Vagina (tissue), 2 donors: ENCODE measurements at places on chromosomes 13 and 19.

DNA sequence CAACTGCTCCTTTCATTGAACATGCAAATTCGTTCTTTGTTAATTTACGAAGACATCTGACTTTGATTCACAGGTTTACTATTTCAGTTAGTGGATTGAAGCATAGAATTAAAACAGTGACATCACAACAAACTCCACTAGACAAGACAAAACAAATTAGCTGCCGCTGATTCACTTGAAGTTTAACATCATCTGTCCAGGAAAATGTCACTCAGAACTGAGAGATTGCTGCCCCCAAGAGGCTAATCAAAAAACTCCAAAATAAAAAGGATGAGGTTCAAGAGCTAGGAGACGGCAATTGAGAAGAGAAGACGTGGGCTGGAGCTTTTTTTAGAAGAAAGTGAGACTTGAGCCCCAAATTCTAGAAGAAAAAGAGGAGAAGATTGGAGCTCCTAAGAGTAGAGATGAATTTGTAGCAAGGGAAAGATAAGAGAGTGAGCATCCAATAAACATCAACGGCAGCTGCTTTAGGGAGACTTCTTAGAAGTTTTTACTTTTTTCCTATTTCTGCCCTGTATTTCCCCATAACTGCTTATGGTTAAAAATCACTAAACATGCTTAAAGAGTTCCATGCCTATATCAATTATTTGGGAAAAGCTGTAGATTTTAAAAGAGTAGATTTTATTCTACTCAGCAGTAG is 40.8 kb upstream of the TPP2 start:
- no peak for DNase-seq

DNA sequence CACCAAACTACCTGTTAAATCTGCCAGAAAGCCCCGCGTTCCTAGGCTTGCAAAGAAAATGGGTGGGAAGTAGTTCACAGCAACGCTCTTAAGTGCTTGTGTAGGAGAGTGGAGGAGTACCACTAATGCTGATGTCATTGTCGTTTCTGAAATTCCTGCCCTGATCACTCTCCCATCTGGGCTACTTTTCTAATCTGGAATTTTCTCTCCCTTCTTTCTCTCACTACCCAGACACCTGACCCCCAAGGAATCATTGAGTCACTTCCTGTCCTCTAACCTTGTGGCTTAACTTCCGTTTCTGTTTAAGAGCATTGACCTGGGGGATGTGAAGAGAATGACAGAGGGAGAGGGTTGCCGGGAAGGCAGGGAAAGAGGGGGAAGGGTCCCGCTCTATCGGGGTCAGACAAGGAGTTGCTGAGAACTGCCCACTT is 98.7 kb downstream of the STARD13 start:
- DNase-seq, result no peak

DNA sequence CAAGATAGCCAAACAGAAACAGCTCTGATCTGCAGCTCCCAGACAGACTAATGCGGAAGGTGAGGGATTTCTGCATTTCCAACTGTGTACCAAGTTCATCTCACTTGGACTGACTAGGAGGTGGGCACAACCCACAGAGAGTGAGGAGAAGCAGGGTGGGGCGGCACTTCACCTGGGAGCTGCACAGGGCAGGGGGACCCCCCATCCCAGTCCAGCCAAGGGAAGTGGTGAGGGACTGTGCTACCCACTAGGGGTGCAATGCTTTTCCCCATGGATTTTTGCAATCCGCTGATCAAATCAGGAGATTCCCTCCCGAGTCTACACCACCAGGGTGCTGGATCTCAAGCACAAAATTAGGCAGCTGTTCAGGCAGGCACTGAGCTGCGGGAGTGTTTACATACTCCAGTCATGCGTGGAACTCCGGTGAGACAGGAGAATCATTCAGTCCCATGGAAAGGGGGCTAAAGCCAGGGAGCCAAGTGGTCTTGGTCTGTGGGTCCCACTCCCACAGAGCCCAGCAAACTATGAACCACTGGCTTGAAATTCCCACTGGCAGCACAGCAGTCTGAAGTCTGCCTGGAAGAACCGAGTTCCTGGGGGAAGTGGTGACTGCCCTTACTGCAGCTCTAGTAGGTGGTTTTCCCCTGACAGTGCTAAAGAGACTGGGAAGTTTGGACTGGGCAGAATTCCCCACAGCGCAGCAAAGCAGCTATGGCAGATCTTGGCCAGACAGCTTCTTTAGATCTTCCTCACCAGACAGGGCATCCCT is 85.1 kb upstream of the UFM1 start:
- no peak for DNase-seq

- no peak for DNase-seq
Observed at GRCh38 chr19:16887353-16888265, 1.2 kb upstream of the F2RL3 start.

DNA sequence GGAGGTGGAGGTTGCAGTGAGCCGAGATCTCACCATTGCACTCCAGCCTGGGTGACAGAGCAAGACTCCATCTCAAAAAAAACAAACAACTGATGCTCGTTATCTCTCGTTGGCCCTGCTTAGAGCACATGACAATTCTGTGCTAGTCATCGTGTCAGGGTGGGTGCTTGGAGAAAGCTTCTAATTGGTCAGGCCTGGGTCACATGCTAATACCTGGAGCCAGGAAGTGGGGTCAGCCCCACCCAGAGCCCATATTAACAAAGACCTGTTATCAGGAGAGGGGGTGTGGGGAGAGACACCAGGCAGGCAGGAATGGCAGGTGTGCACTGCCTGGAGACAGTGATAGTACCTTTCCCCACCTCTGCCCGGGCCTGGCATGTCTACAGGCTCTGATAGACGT is 84.9 kb downstream of the DPF1 start:
- no peak for DNase-seq
